T1000 (cell line): ENCODE measurements at places on chromosomes 3 and 15.
A peak's percentile ranks its signal among the peaks of the same experiment; 100 is the strongest.

DNA sequence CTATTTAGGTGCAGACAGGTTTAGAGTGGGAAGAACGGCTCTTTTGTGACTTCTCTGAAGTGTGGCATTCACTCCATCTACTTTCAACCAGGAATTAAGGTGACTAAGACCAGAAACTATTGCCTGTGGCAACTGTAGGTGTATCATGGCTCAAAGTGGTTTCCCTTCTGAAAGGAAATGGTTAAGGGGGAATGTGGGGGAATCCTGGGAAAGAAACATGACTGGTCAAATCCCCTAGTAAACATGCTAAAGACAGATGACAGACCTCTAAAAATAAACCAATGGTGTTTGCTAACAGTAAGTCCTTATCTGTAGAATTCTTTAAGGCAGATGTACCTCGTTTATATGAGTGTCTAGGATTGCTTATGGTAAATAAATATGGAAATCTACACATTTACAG, 56.9 kb downstream of the MEGF11 start:
- DNase-seq = no peak

DNA sequence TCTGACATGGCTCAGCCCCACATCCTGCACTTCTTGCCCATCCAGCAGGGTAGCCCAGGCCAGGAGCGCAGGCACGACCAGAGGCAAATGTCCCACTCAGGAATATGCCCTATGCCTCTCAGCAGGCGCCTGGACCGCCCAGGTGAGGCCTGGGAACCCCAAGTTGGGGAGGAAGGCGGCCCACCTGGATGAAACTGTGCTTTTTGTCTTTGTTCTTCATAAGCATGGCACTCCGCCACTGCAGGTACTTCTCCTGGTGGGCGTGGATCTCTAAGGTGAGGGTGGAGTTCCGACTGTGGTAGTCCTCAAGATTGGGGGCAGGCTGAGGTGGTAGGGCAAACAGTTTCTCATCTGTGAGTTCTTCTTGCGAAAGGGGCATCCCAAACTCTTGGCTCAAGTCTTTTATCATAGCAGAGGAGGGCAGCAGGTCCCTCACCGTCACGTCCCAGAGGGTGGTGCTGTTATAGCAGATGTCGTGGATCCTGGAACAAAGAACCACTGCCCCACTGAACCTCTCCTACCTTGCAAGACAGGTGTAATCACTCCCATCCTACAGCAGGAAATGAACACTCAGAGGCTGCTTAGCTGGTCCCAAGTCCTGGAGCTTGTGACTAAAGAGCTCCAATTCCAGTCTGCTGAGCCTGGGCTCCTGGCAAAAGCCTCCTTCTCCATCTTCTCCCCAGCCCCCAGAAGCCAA, 53.2 kb downstream of the ACAD9 start:
- DNase-seq = no peak

- no peak for DNase-seq
These were observed 47.9 kb downstream of the CORO2B start for GRCh38 chr15:68626739-68627138.

- DNase-seq = no peak
These were observed 861.9 kb upstream of the ARPP21 start for GRCh38 chr3:34777386-34777785.

GRCh38 chr3:31873254-31873820, 107.7 kb downstream of the OSBPL10 start:
- DNase-seq = no peak

DNA sequence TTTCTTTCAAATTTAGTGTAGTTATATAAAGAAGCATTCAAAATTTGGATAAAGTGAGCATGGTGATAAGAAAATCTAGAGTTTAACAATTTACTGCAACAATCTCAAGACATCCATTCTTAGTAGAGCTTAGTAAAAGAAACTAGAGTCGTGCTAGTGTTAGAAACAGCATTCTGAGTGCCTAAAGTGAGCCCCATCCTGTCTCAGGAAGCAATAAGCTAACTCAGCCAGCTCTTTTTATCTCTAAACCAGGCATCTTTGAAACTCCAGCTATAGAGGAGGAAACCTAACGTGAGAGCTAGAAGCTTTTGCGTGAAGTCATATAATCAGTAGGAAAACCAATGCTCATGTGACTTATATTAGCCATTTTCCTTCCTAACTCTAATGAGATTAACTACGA, 1187.1 kb upstream of the EPHA6 start:
- DNase-seq = no peak

- peak; percentile 20 for DNase-seq
These were observed 144.3 kb downstream of the STAC start for GRCh38 chr3:36524560-36524959.

DNA sequence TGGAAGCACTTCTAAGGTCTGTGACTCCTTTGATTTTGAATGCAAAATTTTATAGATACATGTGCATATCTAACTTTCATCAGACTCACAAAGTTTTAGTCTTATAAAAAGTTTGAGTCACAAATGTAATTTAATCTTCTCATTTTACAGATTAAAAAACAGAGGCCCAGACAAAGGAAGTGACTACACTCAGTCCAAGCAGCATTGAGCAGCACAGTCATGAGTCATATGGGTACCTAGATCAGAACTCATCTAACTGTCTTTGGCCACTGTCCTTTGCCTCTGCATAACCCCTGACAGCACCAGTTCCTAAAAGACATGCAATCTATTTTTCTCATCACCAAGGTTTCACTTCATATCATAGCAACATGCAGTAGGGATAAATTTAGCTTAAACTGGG, 210.7 kb upstream of the KCNH8 start:
- DNase-seq = no peak

DNA sequence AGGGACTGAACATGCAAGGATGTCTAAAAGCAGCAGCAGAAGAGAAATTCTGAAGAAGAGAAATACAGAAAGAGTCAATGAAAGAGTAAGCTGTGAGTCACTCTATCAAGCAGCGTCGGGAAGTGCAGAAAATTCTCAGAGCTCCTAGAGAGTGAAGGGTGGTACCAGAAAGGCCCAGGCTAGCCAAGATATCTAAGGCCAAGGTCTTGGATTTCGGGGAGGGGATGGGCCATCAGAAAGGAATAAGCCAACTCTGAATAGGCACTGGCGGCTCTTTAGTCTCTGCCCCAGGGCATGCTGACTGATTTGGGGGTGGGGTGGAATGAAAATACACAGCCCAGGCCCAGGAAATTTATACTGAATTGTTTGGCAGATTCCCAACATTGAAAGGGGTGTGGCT, 70.8 kb downstream of the GPR156 start:
- no peak for DNase-seq

DNA sequence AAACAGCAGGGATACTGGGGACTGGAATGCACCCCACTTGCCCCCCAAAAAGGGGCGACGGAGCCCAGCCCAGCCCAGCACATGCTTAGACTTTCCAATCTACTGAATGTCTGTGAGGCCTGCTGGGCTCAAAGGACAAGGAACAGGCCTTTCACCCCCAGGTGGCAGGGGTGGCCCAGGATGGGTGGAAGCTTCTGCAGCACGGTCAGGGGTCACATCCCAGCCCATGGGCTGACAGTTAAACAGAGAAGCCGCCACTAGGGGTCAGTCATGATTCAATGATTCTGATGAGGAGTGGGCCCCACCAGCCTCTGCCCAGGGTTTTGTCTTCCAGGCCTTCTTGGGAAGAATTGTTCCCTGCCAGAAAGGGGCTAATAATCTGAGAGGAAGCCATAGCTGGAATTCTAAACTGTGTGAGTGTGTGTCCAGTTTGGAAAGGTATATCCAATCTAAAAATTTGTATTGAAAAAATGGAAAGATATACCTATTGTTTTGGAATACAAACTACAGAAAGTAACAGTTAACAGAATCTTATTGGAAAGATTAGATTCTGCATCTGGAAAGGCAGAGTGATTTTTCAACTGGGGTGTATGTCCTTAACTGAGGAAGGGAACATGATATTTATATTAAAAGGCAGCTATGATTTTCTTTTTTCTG, 2.2 kb downstream of the CHRNB4 start:
- DNase-seq = no peak

GRCh38 chr3:56251343-56251945, 216.8 kb downstream of the ERC2 start:
- DNase-seq = no peak

DNA sequence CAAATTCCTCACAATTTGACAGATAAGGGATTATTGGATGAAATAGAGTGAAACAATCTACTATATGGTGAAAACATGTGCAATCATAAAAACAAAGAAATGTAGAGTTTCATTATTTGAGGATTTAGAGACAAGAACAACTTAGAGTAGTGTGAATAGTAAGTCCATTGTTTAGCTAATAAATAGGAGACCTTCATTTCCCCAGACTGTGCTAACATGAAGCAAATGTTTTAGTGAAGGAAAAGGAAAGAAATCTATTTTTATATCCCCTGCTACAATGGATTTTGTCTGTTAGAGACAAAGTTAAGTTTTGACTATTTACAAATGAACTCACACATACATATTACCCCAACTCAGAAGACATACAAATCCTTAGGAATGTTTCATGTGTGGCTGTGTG, 77.8 kb downstream of the EFL1 start:
- DNase-seq = no peak

DNA sequence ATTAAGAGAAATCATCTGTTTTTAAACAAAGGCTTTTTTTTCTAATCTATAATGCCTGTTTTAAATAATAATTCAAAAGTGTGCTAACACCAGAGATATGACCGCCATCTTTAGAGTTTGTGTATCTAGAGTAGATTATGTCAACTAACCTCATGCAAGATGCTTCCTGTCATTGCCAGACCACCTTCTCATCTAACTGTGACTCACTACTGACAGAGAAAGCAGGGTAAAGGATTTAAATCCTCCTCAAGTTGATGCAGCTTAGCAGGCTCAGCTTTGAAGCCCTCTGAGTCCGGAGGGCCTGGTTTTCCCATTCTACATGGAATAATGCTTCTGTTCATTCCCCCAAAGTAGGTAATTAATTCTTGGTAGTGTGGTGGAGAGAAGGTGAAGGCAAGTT, 108.5 kb downstream of the ECT2 start:
- DNase-seq = no peak

DNA sequence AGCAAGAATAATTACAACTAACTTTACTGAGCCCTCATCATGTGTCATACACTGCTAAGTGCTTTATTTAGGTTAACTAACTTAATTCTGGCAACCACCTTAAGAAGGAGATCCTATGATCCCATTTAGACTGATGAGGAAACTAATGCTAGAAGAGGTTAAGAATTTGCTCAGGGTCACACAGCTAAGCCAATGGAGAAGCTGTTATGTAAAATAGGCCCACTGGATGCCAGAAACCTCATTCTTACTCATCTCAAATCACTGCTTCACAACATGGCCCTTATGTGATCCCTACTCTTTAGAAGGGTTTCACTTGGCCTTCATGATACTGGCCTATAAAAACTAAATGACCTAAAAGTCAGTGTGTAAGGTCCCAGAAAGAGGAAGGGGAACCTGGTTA, 41.2 kb downstream of the IMPG2 start:
- no peak for DNase-seq

GRCh38 chr3:150995510-150995909, 23.0 kb upstream of the CLRN1 start:
- DNase-seq = no peak

DNA sequence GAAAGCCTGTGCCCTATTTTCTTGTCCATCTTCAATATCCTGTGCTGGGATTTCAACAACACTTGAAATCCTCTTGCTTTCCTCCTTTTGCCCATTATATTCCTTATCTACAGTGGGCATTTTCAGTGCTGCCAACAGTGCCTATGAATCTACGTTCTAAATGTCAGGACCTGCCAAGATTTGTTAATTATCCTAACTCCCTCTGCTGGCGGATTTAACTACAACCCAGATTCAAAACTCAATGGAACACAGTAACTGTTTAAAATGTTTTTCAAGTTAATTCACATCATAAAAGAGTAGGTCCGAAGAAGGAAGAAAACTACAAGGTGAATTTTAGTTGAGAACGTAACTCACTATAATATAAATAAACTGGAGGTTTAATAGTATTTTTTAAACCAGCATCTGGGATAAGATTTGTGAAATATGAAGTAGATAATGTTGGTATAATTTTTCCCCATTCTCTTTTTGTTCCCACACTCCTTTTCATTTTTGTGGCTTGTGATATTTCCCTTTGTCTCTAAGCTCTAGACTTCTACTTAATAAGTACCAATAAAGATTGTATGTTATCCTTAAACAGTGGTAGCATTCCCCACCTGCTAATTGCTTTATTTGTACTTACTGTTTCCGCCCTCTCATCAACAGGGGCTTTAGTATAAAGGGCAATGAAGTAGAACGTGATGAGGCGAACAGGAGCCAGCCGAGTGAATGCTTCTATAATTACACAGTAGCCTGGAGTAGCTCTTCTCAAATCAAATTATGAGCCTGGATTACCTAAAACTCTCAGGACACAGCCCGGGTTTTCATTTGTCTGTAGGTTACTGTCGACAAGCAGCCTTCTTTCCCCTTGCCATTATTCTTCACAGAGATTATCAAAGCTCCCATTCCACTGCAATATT, 302.5 kb upstream of the ATP11B start:
- DNase-seq = no peak

DNA sequence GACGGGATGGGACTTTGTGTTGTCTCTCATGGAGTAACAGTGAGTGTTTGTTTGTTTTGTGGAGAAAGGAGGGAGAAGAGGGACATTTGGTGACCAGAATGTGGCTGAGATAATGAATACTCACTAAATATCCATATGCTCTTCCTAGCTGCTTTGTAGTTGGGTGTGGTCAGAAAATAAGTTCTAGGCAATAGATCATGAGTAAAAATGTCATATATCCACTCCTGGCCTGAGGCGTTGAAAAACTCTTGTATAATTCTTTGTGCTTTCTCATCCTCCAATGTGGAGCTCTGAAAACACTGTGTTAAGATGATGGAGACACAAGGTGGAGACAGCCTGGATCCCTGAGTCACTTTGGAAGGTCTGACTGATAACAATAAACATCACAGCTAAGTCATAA, 28.0 kb upstream of the IL16 start:
- no peak for DNase-seq
